ENCODE measurements at places on chromosomes 5 and 9. TPM values are rescaled to one million over a fixed set of nuclear protein-coding genes. Genes with fewer than 3 reads are reported as not detected.

GCNT4 gene
- 1.1 TPM for polyA plus RNA-seq

MLANA gene
- not detected for polyA plus RNA-seq

SUSD1 gene
- polyA plus RNA-seq = 3.6 TPM

PFN3 gene
- polyA plus RNA-seq = not detected

GRM6 gene
- not detected for polyA plus RNA-seq

MARCOL gene
- polyA plus RNA-seq = not detected

RANBP17 gene
- 0.82 TPM for polyA plus RNA-seq

TLE1 gene
- 31.5 TPM for polyA plus RNA-seq

VCAN gene
- polyA plus RNA-seq = 2.2 TPM

ANKRD18A gene
- 1.7 TPM for polyA plus RNA-seq

SLC22A4 gene
- polyA plus RNA-seq = 1.4 TPM

TNC gene
- 103 TPM for polyA plus RNA-seq

HAVCR2 gene
- not detected for polyA plus RNA-seq

GFPT2 gene
- polyA plus RNA-seq = not detected

ASTN2 gene
- polyA plus RNA-seq = 0.31 TPM

CKMT2 gene
- polyA plus RNA-seq = not detected

KIF2A gene
- 34.8 TPM for polyA plus RNA-seq

ARHGEF37 gene
- 8.7 TPM for polyA plus RNA-seq

SHOC1 gene
- polyA plus RNA-seq = 0.01 TPM

GALNT12 gene
- 1.2 TPM for polyA plus RNA-seq

PCDHA7 gene
- 0.02 TPM for polyA plus RNA-seq

ABCA1 gene
- 20.8 TPM for polyA plus RNA-seq

SLC28A3 gene
- 1.1 TPM for polyA plus RNA-seq

HNRNPH1 gene
- polyA plus RNA-seq = 431 TPM

NACC2 gene
- polyA plus RNA-seq = 6.6 TPM

SLC46A2 gene
- not detected for polyA plus RNA-seq

SLC27A6 gene
- polyA plus RNA-seq = 1.1 TPM

ZDHHC11 gene
- polyA plus RNA-seq = 0.62 TPM

RNF180 gene
- 2.8 TPM for polyA plus RNA-seq

PKN3 gene
- polyA plus RNA-seq = 1.3 TPM

BARHL1 gene
- not detected for polyA plus RNA-seq

SRP19 gene
- 55.3 TPM for polyA plus RNA-seq

PDCD1LG2 gene
- polyA plus RNA-seq = 20.2 TPM

SYK gene
- polyA plus RNA-seq = 1.8 TPM

NUTM2F gene
- polyA plus RNA-seq = not detected

GRIA1 gene
- not detected for polyA plus RNA-seq

NOXA1 gene
- 0.33 TPM for polyA plus RNA-seq

HRH2 gene
- polyA plus RNA-seq = 0.08 TPM

GABRB2 gene
- not detected for polyA plus RNA-seq

TCF7 gene
- polyA plus RNA-seq = 0.84 TPM

IL11RA gene
- 3.1 TPM for polyA plus RNA-seq

MYMK gene
- not detected for polyA plus RNA-seq

GNA14 gene
- not detected for polyA plus RNA-seq

CA9 gene
- 9.5 TPM for polyA plus RNA-seq

DMRTA1 gene
- 1.2 TPM for polyA plus RNA-seq

PCDHA1 gene
- polyA plus RNA-seq = 0.03 TPM

STX17 gene
- 12.6 TPM for polyA plus RNA-seq

LCNL1 gene
- not detected for polyA plus RNA-seq

DIPK1B gene
- not detected for polyA plus RNA-seq

CDC20B gene
- polyA plus RNA-seq = 0.03 TPM

NINJ1 gene
- polyA plus RNA-seq = 16.5 TPM

TMEM232 gene
- polyA plus RNA-seq = 1.1 TPM

CCNI2 gene
- polyA plus RNA-seq = 0.14 TPM
